ENCODE measurements at places on chromosomes 11 and 22. TPM values are rescaled to one million over a fixed set of nuclear protein-coding genes. Genes with fewer than 3 reads are reported as not detected.

DNA sequence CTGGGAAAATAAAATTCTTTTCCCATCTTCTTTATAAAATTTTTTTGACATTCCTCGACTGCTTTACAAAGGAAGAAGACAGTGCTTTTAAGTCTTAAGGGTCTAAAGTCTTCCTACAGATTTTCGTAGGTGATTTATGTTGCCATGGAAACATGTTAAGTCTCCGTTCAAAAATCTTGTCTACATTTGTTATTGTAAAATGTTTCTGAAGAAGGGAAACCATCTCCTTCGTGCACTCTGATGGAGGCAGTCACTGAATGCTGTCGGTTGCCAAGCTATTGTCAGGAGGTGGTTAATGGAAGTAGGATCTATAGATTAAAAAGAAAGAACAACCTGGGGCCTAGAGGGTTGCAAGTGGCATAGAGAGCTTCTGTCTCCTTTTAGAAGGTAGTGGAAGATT is 52.6 kb downstream of the MAP6 start:
- no peak for DNase-seq

GRCh38 chr11:12543596-12544415 is 130.4 kb upstream of the TEAD1 start:
- no peak for DNase-seq

DNA sequence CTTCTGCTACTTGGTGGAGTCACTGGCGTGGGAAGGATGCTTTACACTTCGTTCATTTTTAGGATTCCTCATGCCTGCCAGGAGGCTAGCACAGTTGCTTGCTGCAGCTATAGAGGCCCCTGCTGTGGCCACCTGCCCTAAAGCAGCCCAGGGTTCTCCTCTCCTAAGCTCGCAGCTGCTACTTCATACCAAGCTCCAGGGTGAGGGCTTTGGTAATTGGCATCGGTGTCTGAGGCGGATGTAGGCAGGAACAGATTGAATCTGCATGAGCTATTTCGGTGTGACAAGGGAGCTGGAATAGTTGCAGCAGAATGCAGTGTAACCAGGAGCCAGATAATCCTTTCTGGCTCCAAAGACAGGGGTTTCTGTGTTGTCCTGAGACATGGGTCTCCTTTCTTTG is 133.1 kb downstream of the MICAL2 start:
- DNase-seq = peak; percentile 45

DNA sequence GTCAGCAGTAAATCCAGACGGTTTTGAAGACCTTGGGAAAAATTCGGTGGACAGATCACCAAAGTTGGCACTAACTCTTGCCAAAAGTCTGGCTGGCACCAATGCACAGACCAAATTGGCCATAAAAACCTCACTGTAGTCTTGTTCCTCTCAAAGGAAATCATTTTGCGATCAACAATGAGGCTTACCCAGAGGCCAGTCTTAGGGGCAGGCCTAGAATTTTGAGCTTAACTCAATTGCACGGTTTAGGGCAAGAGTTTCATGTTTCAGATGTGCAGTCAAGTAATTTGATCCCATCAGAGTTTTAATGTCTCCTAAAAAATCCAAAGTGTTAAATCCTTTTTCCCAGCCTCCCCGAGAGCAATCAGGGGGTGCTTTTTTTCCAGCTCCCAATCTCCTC is 19.0 kb downstream of the MPPED2 start:
- no peak for DNase-seq

- peak; percentile 13 for DNase-seq
Measured at GRCh38 chr11:532527-532985, 2.8 kb downstream of the HRAS start.

GRCh38 chr11:134498326-134499139 is 86.5 kb upstream of the B3GAT1 start:
- no peak for DNase-seq

- DNase-seq = no peak
Measured at GRCh38 chr11:118148856-118149255, 3.8 kb downstream of the SCN4B start.

DNA sequence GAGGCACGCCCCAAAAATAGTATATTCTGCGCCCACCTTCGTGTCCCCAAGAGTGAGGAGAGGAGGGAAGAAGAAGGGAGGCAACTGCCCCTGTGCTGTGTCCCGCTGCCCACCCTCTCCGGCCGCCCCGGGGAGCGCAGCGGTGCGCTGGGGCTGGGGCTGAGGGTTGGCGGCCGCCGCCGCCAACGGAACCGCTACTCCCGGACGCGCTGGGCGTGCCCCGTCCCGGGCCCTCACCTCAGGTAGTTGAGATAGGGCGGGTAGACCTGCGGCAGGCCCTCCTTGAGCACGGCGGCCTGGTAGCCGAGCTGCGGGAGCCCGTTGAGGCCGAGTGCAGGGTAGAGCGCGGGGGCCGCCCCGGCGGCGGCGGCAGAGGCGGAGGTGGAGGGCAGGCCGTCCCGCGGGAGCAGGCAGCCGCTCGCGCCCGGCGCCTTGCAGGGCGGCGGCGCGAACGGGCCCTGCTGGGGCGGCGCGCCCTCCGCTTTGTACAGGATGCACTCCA is 2.4 kb downstream of the PGR start:
- DNase-seq = peak; percentile 3

DNA sequence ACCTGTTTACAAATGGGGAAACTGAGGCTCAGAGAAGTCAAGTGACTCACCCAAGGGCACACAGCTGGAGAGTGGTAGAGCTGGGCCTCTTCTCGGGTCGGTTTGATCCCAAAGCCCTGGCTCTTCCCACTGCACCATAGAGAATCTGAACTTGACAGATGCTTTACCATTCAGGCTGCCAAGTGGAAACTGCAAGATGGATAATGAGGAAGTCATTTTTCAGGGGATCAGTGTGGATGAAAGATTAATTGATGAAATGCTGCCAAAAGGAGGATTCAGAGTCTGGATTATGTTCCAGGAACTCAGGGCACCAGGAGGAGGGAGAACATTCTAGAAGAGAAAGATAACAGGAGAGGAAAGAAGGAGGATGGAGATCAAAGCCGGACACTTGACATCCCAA is 185.9 kb upstream of the ZBED5 start:
- DNase-seq = no peak

DNA sequence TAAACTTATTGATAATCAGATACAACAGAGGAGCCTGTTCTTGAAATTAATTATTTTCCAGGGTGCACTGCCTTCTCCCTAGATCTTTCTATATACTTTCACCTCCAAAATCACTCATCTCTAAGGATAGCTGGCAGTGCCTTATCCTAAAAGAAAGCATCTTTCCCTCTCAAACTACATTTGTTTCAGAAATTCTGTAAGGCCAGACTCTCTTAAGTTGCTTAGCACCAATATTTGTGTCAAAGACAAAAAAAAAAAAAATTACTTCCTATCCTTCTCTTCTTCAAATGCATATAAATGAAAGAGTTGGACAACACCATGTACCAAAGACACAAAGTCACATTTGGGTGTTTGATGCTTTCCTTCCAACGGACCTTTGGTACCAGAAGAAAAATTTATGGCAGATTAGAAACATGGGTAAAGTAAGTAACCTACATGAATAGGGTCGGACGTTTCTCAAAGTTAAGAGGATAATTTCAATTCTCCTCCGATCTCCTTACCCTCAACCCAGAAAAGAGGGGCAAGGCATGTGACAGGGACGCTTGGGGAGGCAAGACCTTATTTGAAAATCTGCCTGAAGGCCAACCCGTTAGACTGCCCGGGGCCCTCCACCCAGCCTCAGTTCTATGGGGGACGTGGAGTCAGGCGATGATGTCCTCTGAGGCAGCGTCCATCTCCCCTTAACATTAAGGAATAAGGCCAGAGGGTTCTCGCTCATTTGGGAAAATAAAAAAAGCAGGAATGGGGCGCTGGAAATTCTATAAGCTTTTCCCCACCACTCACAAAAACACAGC is 66.3 kb downstream of the ETS1 start:
- no peak for DNase-seq

GRCh38 chr22:31313366-31314147 is 21.3 kb upstream of the PIK3IP1 start:
- peak; percentile 91 for DNase-seq

DNA sequence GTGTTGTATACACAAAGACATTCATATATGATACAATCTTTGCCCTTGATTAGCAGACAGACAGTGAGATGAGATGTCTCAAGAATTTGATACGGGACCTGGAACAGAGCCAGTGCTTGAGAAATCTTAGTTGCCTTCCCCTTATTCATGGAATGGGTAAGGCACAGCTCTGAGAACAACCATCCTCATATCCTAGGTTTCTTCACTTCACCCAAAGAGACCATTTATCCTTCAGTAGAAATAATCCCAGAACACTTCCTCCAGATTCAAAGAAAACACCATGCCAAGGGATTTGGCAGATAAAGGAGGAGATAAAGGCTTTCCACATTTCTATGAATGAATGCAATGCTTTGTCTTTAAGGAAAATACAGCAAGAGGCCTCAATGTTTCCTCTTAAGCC is 8.8 kb upstream of the IZUMO1R start:
- no peak for DNase-seq

GRCh38 chr22:38311323-38311620 is 6.0 kb downstream of the CSNK1E start:
- DNase-seq = no peak

DNA sequence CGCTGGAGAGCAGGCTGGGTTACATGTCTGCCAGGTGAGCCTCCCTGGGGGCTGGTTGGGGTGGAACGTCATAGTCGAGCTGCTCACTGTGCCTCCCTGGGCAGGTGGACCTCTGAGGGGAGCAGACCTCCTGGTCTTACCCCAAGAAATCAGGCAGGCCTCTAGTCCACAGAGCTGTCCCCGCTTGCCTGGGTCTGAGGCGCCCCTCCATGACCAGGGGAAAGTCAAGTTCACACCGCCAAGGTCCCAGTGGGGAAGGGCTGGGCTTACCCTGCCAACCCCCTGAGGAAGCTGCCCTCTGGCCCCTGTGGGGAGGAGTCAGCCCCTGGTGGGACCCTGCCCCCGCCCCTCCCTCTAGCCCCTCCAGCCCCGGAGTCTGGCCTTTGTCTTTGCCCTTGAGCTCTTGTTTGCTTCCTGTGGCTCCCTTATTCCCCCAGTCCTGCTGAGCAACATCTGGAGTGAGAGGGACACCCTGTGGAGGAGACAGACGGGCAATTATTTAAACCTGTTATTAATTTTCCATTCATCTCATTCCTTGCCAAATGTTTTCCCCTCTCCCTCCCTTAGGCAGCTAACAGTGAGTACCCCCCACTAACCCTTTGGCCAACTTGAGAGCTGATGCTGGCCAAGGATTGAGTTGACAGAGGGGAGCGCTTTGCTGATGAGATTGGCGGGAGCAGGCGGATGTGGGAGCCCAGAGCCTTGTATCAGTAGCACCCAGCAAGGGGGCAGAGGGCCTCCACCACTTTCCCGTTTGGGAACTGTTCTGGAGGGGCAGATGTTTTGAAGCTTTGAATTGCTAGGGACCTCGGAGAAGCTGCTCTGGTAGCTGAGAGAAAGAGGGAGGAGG is 83.4 kb downstream of the CEP164 start:
- no peak for DNase-seq

- no peak for DNase-seq
Measured at GRCh38 chr11:119356349-119357031, 10.0 kb upstream of the MFRP start.

GRCh38 chr11:129322941-129323340 is 52.7 kb upstream of the BARX2 start:
- DNase-seq = peak; percentile 23

GRCh38 chr11:89516496-89516895 is 25.3 kb upstream of the NOX4 start:
- DNase-seq = no peak

DNA sequence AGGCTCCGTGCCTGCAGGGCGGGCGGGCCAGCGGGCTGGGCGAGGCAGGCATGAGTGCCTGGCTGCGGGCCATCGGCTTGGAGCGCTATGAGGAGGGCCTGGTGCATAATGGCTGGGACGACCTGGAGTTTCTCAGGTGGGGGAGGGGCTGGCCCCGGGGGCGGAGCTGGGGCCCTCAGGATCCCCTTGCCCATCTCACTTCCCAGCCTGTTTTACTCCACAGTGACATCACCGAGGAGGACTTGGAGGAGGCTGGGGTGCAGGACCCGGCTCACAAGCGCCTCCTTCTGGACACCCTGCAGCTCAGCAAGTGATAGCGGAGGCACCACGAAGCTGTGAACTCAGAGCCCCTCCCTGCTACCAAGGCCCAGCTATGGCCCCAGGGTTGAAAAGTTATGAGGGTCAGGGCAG is 5.9 kb downstream of the PHOX2A start:
- DNase-seq = peak; percentile 62

DNA sequence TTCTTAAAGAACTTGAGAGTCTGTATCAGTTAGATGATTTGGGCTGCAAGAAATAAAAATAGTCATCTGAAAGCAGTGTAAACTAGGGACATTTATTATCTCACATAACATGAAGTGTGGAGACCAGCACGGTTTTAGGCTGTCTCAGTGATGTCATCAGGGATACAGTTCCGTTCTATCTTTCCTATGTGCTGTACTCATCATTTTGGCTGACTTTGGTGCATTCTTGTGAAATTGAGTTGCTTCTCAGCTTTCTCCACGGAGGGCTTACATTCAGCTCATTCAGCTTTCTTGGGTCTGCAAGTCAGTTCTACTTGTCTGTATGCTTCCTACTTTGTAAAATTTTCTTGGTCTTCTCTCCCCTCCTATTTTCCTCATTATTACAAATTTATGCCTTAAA is 51.8 kb upstream of the LIN7C start:
- no peak for DNase-seq

- no peak for DNase-seq
Measured at GRCh38 chr11:16454289-16454863, 98.0 kb upstream of the SOX6 start.

DNA sequence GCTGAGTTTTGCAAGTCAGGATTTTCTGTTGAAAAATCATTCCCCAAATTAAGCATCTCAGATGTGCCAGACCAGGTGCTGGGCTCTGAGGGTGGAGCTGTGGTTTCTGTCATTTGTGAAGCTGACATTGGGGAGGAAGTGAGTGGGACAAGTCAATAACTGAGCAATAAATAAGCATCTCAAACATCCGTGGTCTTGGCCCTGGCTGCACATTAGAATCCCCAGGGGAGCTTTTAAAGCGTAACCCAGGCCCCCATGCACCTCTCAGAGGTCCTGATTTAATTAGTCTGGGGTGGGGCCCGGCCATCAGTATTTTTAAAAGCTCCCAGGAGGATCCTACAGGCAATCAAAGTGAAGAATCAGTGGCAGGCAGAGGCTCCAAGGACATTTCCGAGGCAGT is 420.0 kb downstream of the MN1 start:
- DNase-seq = no peak

The UBQLNL gene
- total RNA-seq = 0.52 TPM

The KCNE3 gene
- total RNA-seq = 10.9 TPM

The CNIH2 gene
- 3.6 TPM for total RNA-seq

The PHOX2A gene
- not detected for total RNA-seq

The SLC22A8 gene
- not detected for total RNA-seq

The SLC17A6 gene
- not detected for total RNA-seq

The PLAAT4 gene
- 14.5 TPM for total RNA-seq

The ASCL2 gene
- not detected for total RNA-seq

The DMC1 gene
- not detected for total RNA-seq

The C11orf65 gene
- 1.3 TPM for total RNA-seq

The TRIM29 gene
- 0.26 TPM for total RNA-seq

The FLRT1 gene
- total RNA-seq = not detected

The SCGB1A1 gene
- total RNA-seq = not detected

The SHISA8 gene
- not detected for total RNA-seq

The VSIG2 gene
- not detected for total RNA-seq

Measured in body of pancreas (tissue), 4 donors.